KBM-7 (cell line): ENCODE measurements at places on chromosomes 12 and 14.
A peak's percentile ranks its signal among the peaks of the same experiment; 100 is the strongest.

DNA sequence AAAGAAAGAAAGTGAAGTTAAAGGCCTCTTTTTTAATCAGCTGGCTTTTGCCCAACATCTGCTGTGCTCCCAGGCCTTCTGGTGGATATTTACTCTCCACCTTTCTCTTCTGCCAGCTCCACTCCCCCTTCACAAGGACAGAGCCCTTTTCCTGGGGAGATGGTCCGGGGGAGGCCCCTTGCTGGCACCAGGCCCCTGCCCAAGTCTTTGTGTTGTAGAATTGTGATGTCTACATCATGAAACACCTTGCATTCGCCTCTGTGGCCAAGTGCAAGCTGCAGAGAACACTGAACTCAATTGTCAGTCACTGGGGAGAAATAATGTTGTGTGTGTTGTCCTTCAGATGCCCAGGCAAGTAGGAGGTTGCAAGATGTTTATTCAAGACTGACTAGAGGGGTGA is 150.3 kb downstream of the DPF3 start:
- DNase-seq = no peak

DNA sequence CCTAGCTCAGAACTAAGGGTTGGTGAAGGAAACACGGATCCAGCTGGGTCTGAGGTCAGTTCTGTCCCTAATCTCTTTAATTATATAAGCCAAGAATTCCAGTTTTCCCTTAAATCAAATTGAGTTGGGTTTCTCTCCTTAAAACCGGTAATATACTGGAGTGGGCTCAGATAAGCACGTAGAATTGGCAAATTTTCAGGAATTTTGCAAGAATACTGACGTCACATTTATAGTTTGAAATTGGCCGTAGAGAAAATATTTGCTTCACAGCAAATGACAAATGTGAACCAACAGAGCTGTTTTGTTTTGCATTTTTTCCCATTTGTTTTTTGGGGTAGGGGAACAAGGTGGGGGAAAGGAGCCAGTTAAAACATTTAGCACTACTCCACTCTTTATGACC is 17.4 kb downstream of the C12orf50 start:
- no peak for DNase-seq

- no peak for DNase-seq
These were observed 136.5 kb upstream of the DYRK2 start for GRCh38 chr12:67512061-67512460.

DNA sequence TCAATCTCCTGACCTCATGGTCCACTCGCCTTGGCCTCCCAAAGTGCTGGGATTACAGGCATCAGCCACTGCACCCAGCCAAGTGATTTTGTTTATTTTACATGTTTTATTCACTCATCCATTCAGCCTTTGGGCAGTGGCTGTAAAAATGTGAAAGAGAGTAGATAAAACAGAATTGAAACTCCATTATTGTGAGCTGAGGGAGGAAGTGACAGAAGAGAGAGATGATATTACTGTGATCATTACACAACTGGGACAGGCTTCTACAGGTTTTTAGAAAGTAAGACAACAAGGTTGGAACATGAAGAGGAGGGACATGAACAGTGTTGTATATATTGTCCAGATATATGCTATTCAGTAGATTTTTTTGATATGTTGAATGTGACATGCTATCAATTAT is 25.0 kb downstream of the CREBL2 start:
- DNase-seq = no peak

- no peak for DNase-seq
These were observed 87.9 kb upstream of the MDGA2 start for GRCh38 chr14:47763188-47763854.

GRCh38 chr14:87971010-87971409 is 22.0 kb downstream of the GALC start:
- DNase-seq = no peak

DNA sequence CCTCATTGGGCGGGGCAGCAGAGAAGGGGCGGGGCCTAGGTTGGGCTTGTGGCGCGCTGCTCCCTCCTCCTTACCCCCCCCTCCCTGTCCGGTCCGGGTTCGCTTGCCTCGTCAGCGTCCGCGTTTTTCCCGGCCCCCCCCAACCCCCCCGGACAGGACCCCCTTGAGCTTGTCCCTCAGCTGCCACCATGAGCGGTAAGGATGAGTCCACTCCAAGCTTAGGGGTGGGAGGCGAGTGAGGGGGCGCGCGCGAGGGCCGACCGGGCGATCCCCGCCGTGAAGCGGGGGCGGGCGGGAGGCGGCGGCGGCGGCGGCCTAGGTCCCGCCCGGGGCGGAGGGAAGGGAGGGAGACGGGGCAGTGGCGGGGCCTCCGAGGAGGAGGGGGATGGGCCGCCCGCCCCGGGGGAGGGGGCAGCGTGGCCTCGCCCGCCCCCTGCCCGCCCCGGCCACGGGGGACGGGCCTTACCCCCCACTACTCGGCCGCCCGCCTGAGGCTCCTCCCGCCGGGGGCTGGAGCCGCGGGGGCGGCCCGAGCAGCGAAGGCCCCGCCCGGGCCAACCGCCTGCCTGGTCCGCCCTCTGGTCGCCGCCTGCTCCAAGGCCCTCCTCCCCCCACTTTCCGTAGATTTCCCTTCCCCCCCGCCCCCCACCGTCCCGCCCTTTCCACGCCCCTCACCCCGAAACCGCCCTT is at the start of gene SP1:
Gene SP1, plus strand, starts transcription at position 73 of the 690 bp plus-strand sequence. Its CDS starts 116 bp downstream, at position 189.
- DNase-seq = peak; percentile 88

GRCh38 chr12:119989361-119989730 is 310 bp downstream of the BICDL1 start:
- peak; percentile 54 for DNase-seq

GRCh38 chr14:89165189-89166181 is 251.5 kb downstream of the FOXN3 start:
- DNase-seq = peak; percentile 96

DNA sequence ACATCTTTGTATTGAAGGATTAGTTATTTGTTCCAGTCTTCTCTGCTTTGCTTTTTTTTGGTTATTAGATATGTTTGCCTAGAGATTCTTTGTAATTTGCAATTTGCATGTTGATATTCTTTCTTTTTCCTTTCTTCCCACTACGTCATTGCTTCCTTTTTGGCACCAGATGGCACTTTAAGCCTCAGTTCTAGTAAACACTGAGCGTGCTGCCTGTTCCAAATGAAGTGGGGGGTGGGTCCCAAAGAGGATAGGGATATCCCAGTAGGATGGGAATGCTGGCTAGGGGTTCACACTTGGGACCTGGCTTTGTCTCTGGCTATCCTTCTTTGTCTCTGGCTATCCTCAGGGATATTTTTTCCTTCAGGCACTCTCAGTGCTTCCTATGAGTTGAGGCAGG is 17.0 kb downstream of the EAPP start:
- no peak for DNase-seq

- no peak for DNase-seq
These were observed 23.1 kb downstream of the AEBP2 start for GRCh38 chr12:19462406-19462805.

DNA sequence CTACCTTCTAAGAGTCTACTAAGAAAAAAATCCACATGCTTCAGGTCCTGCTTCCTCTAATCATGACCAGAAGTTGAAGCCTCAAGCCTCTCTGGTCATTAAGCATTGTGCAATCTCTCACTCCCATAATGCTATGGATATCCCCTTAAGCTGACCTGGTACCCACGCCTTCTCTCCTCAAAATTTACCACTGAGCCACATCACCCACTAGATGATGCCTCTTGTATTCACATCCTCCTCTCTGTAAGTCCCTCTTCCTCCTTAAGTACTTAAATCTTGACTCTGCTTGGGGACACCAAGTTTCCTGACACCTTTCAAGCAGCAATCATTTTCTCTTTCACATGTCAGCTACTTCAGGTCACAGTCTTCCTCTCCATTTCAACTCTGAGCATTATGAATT is 9.8 kb downstream of the GALNT4 start:
- no peak for DNase-seq

- no peak for DNase-seq
These were observed at the start of gene KRT83 for GRCh38 chr12:52320784-52321400. TSS of gene KRT83 (minus strand) at chr12:52321398. CDS start at chr12:52321335, 63 bp downstream.

- no peak for DNase-seq
These were observed 17.1 kb downstream of the ARL6IP4 start for GRCh38 chr12:122997343-122998250.

GRCh38 chr12:8734873-8735381 is 37.1 kb downstream of the RIMKLB start:
- DNase-seq = no peak

DNA sequence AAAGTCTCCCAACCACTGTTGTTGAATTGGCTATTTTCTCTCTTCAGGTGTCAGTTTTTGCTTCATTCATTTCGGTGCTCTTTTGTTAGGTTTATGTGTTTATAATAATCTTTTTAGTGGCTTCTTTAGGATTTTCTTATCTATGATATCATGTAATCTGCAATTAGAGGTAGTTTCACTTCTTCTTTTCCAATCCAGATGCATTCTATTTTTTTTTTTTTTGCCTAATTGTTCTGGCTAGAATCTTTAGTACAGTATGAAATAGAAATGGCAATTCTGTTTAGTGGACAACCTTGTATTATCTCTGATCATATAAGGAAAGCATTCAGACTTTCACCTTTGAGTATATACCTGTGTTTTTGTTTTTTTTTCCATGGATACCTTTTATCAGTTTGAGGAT is 17.4 kb downstream of the CNOT2 start:
- peak; percentile 40 for DNase-seq

- DNase-seq = peak; percentile 80
These were observed 27.9 kb upstream of the CTDSP2 start for GRCh38 chr12:57874166-57875108.

DNA sequence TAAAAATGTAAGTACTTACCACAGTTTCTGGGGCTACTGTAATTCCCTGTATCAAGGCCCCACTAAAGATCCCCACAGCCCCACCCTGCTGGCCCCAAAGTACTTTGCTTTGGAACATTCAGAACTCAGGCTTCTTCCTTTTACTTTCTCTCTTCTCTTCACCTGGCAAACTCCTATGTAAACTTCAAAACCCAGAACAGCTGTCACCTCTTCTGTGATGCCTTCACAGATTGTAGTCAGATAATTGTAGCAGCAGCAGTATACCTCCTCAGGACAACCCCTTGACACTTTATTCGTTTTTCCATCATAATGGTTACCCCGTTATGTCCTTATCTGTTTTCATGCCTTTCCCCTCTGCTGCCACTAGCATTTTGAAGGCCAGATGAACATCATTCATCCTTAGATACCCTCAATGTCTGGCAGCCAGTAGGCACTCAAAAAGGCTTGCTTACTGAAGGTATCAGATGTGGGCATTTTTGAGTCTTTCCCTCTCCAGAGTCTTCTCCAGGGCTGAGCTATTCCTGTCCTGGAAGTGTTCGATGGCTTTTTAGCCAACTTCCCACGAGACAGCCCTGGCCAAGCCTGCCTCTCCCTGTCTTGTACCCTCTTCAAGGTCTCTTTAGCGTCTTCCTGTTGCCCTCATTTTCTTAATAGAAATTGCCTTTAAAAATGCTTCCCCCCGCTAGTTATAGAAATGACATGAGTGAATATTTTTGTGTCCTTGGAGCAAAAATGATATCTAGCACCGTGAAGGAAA is 7.4 kb downstream of the PLBD2 start:
- DNase-seq = no peak

DNA sequence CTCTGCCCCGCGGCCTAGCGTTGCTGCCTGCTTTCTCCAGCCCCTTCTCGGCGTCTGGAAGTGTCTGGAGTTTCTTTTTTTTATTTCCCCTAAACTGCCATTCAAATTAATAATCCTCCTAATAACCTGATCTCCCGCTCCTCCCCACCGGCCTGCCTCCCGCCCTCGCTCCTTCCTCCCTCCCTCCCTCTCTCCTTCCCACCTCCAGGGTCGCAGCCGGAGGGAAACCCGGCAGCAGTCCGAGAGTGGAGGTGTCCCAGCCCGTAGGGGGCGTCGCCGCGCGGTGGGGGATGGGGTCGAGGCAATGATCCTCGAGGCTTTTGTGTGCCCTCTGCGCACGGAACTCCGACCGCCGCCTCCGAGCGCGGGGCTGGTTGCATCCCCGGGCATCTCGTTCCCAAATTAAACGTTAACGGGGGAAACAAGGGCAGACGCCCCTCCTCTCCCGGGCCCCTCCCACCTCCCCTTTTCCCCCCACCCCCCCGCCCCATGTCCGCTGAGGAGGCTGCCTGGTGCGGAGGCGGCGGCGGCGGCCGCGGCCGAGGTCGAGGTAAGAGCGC is 1.0 kb upstream of the SOCS2 start:
- DNase-seq = peak; percentile 93

GRCh38 chr14:42299692-42300091 is 693.0 kb downstream of the LRFN5 start:
- peak; percentile 18 for DNase-seq

GRCh38 chr12:51188359-51189051 is 15.6 kb upstream of the TFCP2 start:
- no peak for DNase-seq
